ENCODE measurements at places on chromosomes 2 and 18. TPM values are rescaled to one million over a fixed set of nuclear protein-coding genes. Genes with fewer than 3 reads are reported as not detected.
A peak's percentile ranks its signal among the peaks of the same experiment; 100 is the strongest.

GRCh38 chr18:36066686-36067054 lies 689 bp downstream of the RPRD1A start:
- DNase-seq, result no peak

GRCh38 chr2:119290859-119291587 lies 67.4 kb downstream of the STEAP3 start:
- peak; percentile 75 for DNase-seq

DNA sequence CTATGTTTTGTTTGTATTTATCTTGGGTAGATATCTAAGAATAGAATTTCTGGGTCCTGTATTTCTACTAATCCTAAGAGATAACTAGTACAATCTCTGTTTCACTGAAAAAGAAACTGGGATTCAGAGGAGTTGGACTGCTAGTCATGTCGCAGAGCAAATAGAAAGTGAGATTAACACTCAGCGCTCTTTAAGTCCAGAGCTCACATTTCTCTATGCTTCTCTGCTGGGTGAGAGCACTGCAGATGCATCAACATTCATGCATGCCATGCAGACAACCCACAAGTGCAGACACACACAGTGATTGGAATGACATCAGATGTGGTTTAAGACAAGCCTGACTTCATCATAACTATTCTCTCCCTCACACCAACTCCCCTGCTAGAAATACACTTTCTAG lies 563.8 kb downstream of the TDRD15 start:
- DNase-seq, result no peak

DNA sequence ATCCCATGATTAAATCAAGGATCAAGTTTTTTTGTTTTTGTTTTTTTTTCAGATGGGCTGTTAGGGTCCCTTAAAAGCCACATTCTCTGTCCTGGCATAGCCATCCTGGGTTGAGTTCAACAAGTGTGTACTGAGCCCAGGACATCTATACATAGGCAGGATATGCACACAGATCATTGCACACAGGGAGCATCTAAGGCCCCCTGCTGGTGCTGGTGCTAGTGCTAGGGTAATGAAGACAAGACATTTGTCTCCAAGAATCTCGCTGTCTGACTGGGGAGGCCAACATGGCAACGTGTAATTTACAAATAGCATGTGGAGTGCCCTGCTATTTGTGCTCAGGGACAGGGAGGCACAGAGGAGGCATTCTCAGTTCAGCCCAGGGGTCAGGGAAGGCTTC lies 124.5 kb downstream of the VAPA start:
- DNase-seq, result no peak

GRCh38 chr2:231547315-231548110 lies 17.3 kb upstream of the NMUR1 start:
- DNase-seq, result no peak

DNA sequence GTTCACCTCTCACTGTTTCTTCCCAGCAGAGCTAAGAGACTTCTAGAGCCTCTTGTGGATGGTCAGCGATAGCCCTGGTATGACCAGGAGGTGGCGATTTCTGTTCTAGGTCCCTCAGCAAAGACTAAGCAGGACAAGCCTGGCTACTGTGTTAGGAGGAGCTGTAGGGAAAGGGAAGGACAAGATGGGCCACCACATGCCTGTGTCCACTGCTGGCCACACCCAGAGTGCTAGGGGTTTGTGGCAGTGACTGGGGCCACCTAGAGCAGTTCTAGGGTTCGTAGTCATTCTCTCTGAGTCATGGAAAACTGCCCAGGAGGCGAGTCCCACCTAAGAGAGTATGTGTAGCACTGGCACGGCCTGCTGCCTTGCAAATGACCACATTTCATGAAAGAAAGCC lies 179.4 kb downstream of the ALPK2 start:
- DNase-seq, result no peak

DNA sequence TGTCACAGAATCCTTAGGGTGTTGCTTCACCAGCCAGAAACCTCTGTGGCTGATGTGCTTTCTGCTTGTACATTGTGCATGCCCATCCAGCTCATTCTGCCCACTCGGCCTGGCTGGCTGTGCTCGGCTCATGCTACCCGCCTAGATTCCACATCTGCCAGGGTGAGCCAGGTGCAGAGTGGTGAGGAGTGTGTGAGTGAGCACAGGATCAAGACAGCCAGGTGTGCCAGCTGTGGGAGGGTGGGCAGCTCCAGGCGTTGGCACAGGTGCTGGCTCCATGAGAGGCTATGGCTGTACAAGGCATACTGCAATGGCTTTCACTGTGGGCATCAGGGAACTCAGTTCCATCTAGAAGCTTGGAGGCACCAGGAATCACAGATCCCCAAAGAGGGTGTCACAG lies 1321.8 kb upstream of the CRIM1 start:
- DNase-seq, result no peak

DNA sequence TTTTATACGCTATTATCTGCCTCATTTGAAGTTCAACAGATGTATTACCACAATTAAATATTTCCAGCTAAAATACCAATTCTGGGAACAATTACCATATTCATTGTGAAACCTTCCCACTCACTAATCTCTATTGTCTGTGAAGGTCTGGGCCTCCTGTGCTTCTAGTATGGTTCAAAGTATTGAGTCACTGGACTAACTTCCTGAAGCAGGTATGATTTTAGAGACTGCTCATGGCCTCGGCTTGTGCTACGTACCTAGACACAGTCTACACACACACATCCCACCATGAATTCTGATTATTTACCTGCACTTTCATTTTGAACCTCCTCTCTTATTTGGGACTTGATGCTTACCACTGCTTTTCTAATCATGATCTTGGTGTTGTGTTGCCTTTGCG lies 180.7 kb upstream of the EPHA4 start:
- no peak for DNase-seq

GRCh38 chr2:170502361-170503130 lies 212.6 kb upstream of the SP5 start:
- DNase-seq, result no peak

- no peak for DNase-seq
Observed at GRCh38 chr2:143645921-143646645, 516.9 kb downstream of the ARHGAP15 start.

DNA sequence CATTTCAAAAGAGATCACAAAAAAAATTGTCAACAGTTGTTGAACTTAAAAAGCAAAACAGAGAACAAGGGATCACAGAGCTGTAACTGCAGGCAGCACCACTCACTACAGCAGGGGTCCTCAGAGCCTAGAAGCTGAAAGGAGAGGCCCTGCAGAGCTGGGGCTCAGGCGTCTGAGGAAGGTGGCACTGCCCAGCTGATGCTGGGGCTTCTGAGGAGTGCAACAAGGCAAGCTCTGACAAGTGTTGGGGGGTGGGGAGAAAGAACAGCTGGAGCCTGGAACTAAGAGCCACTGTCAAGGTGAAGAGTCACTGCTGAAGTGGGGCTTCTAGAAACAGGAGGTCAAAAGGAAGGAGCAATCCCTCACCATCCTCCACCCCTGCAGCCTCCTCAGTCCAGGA lies 46.2 kb downstream of the FTCDNL1 start:
- no peak for DNase-seq

GRCh38 chr2:7127687-7128086 lies 210.5 kb downstream of the RNF144A start:
- DNase-seq, result no peak

- no peak for DNase-seq
Observed at GRCh38 chr18:52377094-52377493, 37.1 kb downstream of the DCC start.

DNA sequence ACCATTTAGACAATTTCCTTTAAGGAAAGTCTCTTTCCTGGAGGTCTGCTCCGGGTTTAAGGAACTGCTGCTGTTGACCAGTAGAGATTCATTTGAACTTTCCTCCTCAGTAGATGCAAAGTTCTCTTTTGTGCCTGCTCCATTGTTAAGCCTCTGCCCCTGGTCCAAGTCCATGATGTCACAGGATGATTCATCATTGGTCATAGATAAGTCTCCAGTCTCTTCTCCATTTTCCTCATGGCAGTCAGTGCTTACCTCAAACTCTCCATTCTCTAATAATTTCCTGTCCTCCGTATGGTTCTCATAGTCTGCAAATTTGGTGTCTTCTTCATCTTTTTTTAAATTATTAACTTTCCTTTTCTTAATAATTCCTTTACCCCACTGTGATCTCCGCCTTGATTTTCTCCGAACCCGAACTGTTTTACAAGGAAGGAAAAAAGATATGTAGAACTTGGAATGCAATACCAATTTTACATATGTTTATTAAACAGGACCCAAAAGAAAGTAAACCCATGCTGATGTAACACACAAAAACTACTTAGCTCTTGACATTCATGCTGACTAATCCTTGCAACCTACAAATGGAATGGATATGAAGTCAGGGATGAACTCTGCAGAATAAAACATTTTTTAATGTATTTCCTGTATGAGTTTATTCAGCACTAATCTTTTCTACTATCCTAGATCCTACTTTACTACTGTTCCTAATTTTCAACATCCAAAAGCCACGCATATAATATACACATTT lies 169.1 kb downstream of the ATAD2B start:
- no peak for DNase-seq

DNA sequence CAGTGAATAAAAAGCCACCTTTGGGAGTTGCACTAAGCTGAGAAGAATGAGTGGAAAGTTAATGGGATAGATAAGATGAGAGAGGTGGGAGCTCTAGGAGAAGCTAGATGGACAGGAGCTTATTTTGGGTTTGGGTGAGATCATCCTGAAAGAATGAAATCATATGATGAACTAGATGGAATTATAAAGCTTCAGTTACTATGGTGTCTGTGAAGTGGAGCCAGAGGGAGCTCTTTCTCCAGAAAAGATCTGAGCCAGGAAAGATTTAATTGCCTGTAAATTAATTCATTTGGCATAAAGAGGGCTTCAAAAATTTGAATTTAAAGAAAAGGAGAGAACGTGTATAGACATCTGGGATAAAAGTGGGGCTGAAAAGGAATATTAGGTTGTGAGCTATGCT lies 10.3 kb downstream of the DNAH6 start:
- DNase-seq, result no peak

DNA sequence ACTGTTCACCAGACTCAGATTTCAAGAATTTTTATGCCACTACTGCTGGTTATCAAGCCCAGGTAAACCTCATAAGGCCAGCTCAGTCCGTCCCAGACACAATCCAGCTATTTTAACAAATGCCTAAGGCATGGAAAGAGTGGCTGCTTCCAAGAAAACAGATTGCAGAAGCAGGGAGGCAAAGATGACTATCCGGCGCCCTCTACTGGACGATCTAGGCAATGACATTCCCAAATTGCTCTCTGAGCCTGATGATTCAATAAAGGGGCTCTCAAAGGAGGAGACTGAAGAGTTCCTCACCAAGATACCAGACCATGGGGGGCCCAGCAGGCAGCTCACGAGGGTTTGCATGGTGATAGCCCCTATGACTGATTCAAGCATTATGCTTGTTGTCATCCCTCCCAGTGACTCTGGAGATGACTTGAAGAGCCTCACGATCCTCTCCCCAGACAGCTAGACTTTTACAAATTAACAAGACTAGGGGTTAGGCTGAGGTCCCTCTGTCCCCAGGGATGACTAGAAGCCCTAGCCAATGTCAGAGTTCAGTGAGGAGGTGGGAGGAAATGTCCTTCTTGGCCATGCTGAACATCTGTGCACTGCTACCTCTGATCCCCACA lies 25.0 kb downstream of the SERPINB8 start:
- DNase-seq, result no peak

DNA sequence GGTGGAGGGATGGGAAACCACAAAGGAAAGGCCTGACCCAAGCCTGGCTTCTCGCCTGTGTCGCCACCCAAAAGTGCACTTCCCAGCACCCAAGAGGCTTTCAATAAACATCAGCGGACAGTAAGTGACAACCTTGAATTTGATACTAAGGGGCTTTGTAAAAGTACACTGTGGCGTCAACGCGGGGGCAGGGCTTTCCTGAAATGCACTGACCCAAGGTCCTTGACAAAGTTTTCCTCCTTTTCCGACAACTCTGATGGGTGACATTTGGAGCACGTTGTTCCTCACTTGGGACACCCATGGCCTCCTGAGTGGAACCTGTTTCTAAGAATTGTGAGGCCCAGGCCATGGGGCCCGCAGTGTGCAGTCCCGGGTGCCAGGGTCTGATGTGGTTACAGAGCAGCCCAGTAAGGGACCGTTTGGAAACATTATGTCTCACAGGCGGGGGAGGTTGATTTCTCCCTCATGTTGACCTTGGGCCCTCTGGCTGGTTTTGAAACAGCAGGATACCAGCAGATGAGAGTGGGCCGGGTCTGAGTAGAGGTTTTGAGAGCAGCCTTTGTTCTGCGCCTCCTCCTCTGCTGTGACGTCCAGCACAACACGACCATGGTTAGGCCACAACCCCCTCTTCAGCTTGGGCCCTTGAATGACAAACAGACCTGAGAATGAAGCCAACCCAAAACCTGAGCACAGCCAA lies 2.8 kb upstream of the ZBTB14 start:
- DNase-seq, result no peak

- DNase-seq, result no peak
Observed at GRCh38 chr2:237630216-237631000, 3.0 kb downstream of the LRRFIP1 start.

DNA sequence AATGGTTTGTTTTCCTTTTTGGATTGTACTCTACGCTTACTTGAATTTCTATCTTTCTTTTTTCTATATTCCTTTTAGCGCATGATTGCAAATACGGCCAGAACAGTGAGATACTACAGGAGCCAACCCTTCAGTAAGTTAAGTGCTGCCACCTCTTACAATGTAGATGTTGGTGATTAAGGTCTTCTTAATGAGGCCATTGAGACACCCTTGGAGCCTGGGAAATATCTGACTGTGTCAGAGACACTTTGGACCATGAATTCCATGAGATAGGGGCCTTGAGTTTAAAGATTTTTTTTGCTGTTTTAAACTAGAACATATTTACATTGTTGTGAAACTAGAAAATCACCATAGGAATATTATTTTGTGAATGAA lies 27.1 kb upstream of the MAP3K20 start:
- no peak for DNase-seq

Gene LIMS4
- not detected for total RNA-seq

Gene ONECUT2
- 20.5 TPM for total RNA-seq

Gene BCL11A
- 0.50 TPM for total RNA-seq

Gene METTL21A
- total RNA-seq, result 8.2 TPM

Gene L3MBTL4
- total RNA-seq, result 10.9 TPM

Gene KIF5C
- 0.33 TPM for total RNA-seq

Gene UGT1A5
- 4.6 TPM for total RNA-seq

Gene ZAP70
- 1.5 TPM for total RNA-seq

Gene OSR1
- 0.18 TPM for total RNA-seq

Gene GCG
- not detected for total RNA-seq

Gene RESP18
- not detected for total RNA-seq

Gene TNS1
- 102 TPM for total RNA-seq

Gene TDRD15
- total RNA-seq, result 0.93 TPM

Gene HTR2B
- total RNA-seq, result 0.35 TPM

Gene PLB1
- total RNA-seq, result 0.45 TPM

Gene KIAA2012
- total RNA-seq, result 0.30 TPM

Gene APLF
- 1.1 TPM for total RNA-seq

Gene PASK
- total RNA-seq, result 5.0 TPM

Gene LBH
- 7.6 TPM for total RNA-seq

Gene TXNDC2
- not detected for total RNA-seq
